Activated CD4-positive, alpha-beta T cell treated with anti-CD3 and anti-CD28 coated beads for 24 hours (primary cell): ENCODE measurements at places on chromosomes 16 and 17.

GRCh38 chr17:1491443-1492248 is 840 bp downstream of the MYO1C start:
- no peak for DNase-seq

DNA sequence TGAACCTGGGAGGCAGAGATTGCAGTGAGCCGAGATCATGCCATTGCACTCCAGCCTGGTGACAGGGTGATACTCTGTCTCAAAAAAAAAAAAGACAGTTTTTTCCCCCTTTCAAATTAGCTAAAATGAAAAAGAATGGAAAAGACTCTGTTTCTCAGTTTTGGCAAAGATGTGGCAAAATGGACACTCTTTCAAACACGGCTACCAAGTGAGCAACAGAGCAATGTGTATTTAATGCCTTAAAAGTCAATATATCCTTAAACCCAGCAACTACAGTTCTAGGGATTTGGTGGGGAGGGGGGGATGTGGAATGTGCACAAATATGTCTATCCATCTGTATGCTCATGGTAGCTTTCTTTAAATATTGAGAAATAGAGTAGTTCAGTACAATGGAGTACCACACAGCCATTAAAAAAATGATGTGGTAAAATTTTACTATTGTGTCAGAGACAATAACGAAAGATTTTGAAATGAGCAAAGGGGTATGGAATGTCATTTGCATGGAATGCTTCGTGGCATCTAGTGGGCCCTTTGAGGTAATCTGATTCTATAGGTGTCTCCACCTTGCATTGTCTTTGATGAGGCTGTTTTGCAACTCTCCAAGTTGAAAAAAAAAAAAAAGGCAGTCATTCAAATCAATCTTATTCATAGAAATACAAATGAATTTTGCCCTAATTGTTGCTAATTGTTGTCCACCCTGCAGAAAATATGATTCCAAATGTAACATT is 108.1 kb downstream of the AXIN2 start:
- DNase-seq, result no peak

- no peak for DNase-seq
These were observed 123.9 kb upstream of the ZFHX3 start for GRCh38 chr16:73171901-73172240.

GRCh38 chr17:6755281-6755680 is 565 bp upstream of the XAF1 start:
- no peak for DNase-seq

DNA sequence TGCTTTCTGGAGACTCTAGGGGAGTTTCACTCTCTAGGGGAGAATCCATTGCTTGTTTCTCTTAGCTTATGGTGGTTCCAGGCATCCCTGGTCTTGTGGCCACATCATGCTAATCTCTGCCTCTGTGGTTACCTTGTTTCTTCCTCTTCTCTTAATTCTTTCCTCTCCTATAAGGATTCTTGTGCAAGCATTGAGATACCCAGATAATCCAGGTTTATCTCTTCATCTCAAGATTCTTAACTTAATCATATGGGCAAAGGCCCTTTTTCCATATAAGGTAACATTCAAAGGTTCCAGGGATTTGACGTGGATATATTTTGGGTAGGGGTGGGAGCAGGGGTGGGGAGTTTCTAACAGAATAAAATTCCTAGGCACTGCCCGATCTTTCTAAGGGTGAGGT is 32.6 kb downstream of the FAM20A start:
- no peak for DNase-seq

DNA sequence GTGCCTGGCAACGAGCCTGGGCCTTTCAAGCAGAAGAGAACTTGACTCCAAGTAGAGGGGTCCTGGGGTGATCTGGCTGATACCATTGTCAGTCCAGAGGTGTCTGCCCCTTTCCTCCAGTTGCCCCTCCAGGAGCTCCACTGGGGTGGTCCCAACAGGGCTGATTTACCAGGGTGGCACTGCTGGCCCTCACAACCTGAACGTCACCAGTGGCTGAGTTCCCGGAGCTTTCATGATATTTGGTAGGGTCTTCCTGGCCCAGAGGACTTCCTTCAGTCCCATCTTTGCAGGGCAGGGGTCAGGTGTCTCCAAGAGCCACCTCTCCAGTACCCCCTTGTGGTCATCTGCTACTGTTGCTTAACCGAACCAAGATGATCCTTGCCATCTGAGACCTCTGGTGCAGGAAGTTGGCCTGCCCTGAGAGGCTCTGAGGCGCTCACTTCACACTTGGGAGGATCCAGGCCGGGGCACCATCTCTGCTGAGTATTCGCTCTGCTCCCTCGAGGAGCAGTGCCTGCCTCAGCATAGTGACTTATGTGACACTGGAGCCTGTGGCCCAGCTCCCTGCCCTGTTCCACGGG is 3.5 kb downstream of the LIMD2 start:
- DNase-seq, result no peak

- no peak for DNase-seq
These were observed 33.5 kb upstream of the CES5A start for GRCh38 chr16:55908641-55909040.

DNA sequence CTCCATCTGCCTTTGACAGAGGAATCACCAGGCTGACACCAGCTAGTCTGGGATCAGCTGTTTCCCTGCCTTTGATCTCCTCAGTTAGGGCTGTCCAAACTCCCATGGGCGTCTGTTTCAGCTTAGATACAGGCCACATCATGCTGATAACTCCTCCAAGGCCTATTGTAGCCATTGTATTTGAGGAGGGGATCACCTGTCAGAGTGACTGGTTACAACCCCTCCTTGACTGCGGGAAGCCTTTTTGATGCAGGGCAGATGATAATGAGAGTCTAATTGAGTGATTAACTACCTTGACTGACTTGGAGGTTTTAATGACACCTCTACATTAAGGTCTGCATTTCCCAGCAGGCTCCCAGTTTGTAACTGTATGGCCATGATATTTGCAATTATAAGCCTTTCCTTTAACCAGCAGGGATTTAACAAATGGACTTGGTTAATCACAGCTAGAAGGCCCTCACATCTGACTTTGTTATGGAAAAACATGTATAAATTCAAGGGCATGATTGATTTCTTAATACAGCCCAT is 863.5 kb downstream of the KCNJ2 start:
- DNase-seq, result no peak

DNA sequence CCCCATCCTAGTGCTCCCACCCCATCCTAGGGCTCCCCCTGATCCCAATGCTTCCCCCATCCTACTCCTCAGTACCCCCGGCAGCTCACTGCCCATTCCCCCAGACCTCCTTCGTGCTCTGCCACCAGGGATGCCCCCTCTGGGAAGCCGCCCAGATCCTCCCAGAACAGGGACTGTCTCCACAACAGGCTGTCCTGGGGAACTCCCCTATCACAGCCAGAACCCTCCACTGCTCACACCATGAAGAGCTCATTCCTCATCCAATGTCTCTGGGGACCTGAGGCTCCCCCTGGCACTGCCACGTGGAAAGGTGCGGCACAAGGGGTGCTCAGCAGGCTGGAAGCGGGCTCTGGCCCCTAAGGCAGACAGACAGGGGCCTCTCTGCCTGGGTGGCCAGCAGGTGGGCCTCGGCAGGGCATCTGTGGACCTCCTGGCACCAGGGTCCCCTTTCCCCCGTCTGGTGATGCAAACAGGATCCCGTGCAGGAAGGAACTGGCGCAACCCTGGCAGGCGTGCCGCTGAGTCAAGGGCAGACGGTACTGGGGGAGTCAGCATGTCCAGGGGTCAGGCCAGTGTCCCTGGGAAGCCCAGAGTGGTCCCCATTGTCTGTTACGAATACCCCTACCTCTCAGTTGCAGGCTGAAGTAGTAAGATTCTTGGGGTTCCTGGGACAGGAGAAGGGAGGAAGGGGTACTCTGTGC is 14.8 kb upstream of the PVALEF start:
- DNase-seq, result no peak

- DNase-seq, result no peak
These were observed 226.6 kb downstream of the PHKB start for GRCh38 chr16:47687694-47688093.

DNA sequence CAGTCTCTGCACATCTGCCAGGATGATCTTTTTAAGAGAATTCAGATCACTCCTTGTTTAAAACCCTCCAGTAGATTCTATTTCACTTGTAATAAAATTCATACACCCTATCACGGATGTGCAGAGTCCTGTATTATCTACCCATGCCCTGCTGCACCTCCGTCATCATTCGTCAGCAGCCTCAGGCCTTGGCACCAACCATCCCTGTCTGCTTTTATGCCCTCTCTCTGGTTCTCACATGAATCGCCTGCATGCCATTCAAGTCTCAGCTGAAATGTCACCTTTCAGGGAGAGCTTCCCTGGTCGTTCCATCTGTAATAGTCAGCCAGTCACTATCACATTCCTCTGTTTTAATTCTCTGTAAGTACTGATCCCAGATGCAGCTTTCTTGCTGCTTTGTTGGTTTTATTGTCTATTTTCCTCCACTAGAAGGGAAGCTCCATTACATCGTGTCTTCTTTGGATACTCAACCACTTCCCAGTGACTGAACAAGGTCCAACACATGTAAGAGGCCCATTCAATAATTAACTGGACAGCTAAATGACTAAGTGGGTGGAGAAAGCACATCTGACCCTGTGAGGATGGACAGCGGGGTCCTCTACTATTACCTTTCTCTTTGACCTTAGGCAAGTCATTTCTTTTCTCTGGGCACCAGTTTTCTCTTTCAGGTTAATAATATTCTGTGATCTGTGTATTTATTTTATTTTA is 81.2 kb upstream of the GOT2 start:
- DNase-seq, result no peak

DNA sequence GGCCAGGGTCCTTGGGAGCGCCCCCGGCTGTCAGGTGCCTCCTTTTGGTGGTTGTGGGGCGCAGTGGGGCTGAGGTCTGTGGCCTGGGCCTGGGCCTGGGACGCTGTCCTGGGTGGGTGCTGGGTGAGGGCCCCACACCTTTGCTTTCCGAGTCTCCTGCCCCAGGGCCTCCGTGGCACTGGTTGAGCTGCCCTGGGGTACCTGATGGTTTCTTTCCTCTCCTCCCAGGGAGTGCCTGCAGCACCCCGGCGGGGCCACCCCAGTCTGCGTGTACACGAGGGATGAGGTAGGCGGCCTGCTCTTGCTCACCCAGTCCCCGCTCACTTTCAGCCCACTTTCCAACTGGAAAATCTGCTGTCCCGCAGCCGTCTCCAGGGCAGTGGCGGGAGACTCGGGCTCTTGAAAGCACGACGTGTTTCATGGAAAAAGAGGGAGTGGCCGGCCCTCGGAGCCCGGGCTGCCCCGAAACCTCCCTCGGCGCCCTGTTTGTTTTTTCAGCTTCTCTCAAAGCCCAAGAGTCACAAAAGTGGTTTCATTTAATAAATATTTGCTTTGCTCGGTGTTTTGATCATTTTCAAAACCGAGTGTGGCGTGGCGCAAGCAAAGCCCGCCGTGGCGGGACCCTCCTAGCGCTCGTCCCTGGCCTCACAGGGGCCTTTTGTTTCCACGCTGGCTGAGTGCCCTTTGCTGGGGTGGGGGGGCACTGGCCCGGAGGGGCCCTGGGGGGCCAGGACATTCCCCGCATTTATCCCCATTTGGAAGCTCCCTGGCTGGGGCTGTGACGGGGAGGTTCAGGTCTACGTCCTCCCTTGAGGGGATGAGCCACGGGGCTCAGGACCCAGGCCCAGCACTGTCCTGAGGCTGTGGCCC is 17.4 kb downstream of the ASPSCR1 start:
- no peak for DNase-seq

- no peak for DNase-seq
These were observed 90.8 kb upstream of the DNAH17 start for GRCh38 chr17:78667741-78668640.

DNA sequence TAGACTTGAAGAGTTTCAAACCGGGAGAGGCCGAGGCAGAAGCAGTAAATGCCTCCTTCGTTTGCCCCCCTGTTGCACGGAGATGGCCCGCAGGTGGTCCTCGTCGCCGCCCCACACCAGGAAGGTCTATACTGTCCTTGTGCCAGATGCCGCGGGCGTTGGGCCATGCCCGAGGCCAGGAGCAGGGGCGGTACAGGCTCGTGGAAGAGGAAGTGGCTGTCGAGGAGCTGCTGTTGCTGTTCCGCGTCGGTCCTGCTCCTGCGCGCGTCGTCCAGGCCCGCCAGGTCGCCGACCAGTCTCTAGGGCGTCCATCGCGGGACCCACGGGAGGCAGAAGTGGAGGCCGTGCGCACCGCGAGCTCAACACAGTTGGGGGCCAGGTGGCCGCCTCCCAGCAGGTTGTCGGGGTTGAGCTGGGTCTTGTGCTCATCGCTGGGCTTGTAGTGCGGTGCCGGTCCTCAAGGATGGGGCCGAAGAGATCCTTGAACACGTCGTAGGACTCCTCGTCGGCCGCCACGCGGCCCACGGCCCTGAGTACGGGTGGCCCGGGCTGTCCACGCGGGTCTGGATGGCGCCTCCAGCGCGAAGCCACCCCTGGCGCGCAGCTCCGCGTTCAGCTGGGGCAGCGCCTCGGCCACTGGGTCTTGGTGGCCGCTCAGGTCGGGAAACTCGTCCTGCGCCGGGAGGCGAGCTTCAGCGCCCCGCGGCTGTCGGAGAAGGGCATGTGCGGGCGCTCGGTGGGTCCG is 13.1 kb upstream of the C16orf87 start:
- DNase-seq, result no peak

DNA sequence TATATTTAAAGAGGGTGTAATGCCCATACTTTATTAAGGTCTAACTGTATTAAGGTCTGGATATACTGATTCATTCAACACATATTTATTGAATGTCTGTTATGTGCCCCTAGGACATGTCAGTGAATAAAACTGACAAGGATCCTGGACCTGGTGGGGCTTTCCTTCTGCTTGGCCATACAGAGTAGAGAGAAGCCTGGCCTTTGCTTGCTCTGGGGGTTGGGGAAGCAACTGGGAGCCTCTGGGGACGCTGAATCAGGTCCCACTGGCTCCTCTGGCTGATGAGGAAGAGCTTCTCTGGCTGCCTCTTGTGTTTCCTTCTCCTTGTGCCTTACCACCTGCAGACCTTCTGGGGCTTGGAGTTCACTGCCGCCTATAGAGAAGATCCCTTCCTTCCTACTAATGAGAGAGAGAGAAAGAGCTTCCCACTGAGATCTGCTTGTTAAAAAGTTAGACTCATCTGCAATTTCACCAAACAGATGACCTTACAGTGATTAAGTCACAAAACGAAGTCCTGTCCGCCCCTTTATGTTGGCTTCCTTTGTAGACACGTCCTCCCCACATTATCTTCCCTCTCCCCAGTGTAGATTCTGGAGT is 49.7 kb downstream of the MSI2 start:
- no peak for DNase-seq

GRCh38 chr17:29347831-29348629 is 42.1 kb upstream of the TAOK1 start:
- no peak for DNase-seq

GRCh38 chr17:49748223-49748622 is 15.7 kb downstream of the FAM117A start:
- DNase-seq, result no peak

DNA sequence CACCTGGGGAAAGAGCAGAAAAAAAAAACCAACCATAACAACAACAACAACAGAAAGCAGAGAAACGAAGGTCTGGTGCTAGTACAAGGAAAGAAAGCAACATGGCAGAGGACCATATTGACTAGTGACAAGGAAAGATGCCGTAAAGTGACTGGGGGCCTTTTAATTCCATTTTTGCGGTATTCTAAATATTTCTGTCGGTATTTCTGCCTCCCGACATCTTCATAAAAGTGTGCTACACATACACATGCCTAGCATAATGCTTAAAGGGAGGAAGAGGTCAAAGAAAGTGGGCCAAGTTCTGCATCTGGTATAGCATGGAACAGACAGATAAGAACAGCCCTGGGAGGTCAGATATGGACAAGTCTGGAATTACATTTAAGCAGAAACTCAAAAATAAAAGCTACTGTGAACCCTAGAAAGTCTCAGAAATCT is 19.5 kb upstream of the RNF43 start:
- no peak for DNase-seq

GRCh38 chr17:3972281-3972731 is 8.1 kb upstream of the ATP2A3 start:
- DNase-seq, result no peak
